Urinary bladder (tissue), 4 donors: ENCODE measurements at places on chromosomes 7 and 10. TPM values are rescaled to one million over a fixed set of nuclear protein-coding genes. Genes with fewer than 3 reads are reported as not detected.
A peak's percentile ranks its signal among the peaks of the same experiment; 100 is the strongest.

IGF2BP3 gene
- 0.27 TPM for polyA plus RNA-seq

CPEB3 gene
- 2.3 TPM for polyA plus RNA-seq

GATAD1 gene
- 27.4 TPM for polyA plus RNA-seq

- peak; percentile 63 for DNase-seq
Observed at GRCh38 chr10:127424594-127425264, 124.4 kb upstream of the NPS start.

DNA sequence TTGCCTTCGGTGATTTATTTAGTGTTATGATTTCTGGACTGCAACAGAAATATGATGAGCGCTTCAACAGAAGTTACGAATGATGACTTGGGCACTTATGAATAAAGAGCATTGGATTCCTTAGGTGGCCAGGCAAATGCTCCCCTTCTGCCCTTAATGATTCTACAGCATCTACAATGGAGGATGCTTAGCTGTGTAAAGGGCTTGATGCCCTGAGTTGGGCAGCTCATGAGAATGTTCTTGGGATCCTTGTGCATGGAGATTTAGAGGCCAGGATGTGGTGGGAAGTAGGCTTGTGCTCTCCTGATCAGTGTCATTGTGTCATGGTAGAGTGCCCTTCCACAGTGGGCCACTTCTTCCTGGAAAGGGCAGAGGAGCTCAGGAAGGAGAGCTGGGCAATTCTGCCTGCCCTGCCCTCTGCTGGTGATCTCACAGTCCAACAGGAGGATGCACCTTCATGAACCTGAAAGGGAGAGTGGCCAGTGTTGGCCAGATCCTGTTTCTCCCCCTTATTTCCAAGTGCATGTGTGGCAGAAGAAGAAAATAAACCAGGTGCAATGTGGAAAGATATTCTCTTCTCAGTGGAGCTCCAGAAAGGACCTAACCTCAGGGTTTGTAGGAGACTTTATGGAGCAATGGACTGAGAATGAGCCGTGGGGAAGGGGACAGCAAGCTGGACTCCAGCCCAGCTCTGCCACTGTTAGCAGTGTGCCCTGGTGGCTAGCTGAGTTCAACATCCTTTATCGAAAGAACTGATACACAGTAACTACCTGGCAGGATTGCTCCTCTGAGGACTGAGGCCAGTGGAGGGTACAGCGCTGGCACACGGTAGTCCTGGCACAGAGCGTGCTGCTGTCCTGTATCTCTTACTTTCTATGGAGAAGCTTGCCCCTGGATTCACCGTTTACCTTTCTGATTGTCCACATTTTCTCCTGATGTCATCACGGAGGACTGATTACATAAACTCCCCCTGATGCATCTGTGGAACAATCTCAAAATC lies 182.9 kb downstream of the BMPER start:
- DNase-seq = no peak
